ENCODE measurements at places on chromosomes 12 and 14.

DNA sequence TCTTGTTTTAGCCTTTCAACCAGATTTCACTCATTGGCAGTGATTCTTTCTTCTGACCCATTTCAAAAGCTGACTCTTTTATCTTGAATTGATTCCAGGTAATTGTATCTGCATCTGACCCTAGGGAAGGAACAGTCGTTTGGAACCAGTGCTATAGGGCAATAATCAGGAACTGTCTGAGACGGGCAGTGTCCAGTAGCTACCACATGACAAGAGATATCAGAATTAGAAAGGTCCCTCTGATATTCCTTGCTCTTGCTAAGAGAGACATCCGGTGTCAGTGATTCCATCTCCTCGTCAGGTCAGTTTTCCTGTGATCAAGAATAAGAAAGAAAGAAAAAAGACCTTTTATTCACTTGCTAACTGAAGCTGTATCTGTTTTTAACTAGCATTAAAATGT, 47.8 kb upstream of the PDE3A start:
- DNase-seq, result no peak

- peak; percentile 32 for DNase-seq
Measured at GRCh38 chr12:13428538-13429265, 232.2 kb downstream of the EMP1 start.

GRCh38 chr12:66137937-66138336, 7.4 kb upstream of the LLPH start:
- no peak for DNase-seq

DNA sequence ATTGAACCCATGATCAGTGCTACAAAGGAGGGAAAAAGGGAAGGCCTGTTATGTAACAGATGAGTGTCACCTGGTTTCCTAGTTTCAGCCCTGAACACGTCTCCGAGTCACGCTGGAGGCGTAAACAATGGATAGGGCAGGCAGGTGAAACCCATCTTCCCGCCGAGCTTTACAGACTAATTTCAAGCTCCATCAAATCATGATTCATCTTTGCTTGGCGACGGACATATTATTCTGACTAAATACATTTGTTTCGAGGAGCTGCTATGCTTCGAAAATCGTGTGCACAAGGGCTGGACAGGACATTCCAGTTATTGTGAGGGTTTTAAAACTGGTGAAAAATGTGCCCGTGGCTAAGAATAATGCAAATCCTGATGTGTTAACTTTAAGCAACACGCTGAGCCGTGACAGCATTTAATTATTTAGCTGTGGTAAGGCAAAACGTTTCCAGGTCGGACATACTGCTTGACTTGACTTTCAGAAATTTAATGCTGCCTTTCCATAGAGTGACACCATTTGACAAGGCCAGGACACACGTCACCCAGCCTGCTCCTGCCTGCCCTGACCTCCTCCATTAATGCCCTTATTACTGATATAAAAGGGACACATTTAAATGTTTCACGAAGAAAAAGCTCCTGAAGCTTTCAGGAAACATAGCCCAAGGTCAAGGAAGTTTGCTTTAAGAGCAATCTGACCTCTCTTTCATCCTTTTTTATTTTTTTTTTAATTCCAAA, 1203.5 kb upstream of the TMEM132C start:
- peak; percentile 37 for DNase-seq

DNA sequence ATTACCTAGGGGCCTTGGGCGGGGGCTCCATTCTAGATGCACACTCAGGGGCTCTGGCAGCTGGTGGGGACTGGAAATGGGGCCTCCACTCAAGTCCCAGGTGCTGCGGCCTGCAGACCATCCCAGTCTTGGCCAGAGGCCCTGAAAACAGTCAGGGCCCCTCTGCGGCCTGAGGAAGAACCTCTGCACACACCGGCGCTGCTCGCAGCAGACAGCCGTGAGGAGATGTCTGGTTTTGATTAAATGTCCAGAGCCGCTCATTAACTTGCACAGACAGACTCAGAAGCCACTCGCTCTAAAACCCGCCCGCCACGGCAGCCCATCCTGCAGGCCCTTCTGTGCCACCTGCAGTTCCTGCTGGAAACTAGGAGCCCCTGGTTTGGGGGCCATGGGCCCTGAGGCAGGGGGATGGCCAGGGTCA, 36.4 kb upstream of the NCOR2 start:
- no peak for DNase-seq

GRCh38 chr12:29041621-29042020, 107.5 kb upstream of the FAR2 start:
- no peak for DNase-seq

Measured in kidney (tissue), 22 donors.